NCI-H345 (cell line): ENCODE measurements at places on chromosomes 5 and 9.
A peak's percentile ranks its signal among the peaks of the same experiment; 100 is the strongest.

DNA sequence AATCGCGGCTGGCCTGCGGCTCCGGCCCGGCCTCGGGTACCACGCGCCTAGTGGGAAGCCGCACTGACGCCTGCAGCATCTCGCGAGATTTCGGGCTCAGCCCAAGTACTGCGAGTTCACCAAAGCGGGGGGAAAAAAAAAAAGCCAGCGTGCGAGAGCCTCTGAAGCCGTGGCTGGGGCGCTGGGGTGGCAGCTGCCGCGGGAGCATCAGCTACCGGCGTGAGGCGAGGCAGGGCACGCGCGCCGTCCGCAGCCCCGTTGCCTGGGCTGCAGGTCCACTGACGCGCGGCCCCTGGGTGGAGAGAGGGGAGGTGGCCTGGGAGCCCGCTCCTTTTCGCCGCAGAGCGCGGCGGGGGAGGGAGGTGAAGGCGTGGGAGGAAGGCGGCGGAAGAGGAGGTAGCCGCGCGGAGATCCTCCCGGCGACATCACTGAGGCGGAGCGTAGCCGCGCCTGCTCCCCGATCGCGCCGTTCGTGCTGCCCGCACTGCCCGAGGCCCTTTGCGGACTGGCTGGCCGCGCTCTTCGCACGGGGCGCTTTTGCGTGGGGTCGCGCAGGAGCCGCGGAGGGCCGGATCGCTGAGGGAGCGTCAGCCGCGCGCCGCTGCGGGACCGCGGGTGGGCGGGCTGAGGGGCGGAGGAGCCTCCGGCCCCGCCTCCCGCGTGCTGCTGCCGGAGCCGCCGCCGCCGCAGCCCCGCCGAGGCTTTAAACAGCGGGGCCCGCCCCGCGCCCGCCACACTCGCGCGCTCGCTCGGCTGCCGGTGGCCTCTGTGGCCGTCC lies at the start of gene SLC12A2:
Gene SLC12A2, plus strand, starts transcription at position 734 of the 778 bp plus-strand sequence. CDS start 189 bp downstream, outside the sequence.
- peak; percentile 91 for DNase-seq

GRCh38 chr9:91395553-91396471 lies 27.8 kb downstream of the NFIL3 start:
- DNase-seq, result no peak

DNA sequence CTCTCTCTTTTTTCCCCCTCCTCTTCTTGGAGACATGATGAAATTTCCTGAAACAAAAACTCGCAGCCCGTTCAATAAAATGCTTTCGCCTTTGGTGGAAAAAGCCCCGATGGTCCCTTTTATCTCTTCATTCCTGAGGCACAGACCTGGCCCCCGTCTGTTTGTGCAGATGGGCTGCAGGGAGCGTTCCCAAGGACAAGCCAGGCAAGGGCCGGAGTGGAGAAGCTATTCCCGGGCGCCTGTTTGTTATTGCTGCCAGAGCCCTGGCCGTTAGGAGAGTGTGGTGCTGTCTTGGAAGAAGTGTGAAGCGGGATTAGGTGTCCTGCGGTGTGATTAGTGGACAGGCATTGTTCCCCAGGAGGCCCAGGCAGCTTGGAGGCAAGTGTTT lies 71.9 kb downstream of the SMIM23 start:
- DNase-seq, result no peak

GRCh38 chr5:112793201-112793600 lies 55.5 kb downstream of the APC start:
- DNase-seq, result no peak

- no peak for DNase-seq
Observed at GRCh38 chr5:154042766-154043165, 4.0 kb downstream of the MFAP3 start.

GRCh38 chr5:143065185-143065965 lies 295.2 kb downstream of the ARHGAP26 start:
- peak; percentile 70 for DNase-seq

DNA sequence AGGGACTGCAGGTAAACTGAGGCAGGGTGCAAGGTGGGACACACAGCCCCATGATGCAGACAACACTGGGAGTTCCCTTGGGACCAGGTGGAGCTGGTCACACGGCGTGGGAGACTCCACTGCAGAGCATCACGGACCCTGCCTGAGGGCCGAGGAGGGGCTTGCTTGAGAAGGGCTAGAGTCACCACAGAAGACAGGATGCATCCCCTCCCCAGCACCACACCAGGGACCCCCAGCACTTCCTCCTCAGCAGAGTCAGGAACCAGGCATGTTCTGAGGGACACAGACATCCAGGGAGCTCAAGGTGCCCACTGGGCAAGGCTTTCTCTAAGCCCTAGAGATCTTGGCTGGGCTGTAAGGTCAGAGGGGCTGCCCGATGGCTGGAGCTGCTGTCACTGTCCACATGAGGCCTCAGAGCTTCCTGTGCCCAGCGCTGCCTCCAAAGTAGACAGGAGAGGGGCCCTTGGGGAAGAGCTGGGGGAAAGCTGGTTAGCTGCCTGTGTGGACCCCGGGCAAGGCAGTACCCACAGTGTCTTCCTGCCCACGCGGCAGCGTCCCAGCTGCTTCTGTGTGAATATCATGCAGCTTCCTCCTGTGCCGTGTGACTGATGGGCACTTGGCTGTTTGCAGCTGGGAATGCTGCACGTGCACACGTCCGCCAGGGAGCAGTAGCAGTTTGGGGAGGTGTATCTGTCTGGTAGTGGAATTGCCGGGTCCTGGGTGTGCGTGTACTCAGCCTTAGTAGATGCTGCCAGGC lies 176.6 kb downstream of the CACNA1B start:
- no peak for DNase-seq

DNA sequence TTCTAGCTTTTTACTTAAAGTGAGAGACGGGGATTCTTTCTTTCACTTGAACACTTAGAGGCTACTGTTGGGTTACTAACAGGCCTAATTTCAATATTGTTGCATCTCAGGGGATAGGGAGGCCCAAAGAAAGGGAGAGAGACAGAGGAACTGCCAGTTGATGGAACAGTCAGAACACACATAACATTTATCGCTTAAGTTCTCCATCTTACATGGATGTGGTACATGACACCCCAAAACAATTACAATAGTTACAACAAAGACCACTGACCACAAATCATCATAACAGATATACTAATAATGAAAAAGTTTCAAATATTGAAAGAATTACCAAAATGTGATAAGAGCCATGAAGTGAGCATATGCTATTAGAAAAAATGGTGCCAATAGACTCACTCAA lies 4.3 kb upstream of the RIC1 start:
- no peak for DNase-seq

- DNase-seq, result no peak
Observed at GRCh38 chr9:89493671-89494070, 4.2 kb downstream of the SEMA4D start.
